ENCODE measurements at places on chromosomes 7 and 10. TPM values are rescaled to one million over a fixed set of nuclear protein-coding genes. Genes with fewer than 3 reads are reported as not detected.
A peak's percentile ranks its signal among the peaks of the same experiment; 100 is the strongest.

The EBF3 gene
- total RNA-seq = 7.1 TPM

The TAC1 gene
- total RNA-seq = not detected

The MYH16 gene
- not detected for total RNA-seq

- DNase-seq = no peak
These were observed 282.2 kb downstream of the AGMO start for GRCh38 chr7:15279640-15280039.

GRCh38 chr7:130273933-130274255 is 7.2 kb downstream of the CPA2 start:
- DNase-seq = no peak

DNA sequence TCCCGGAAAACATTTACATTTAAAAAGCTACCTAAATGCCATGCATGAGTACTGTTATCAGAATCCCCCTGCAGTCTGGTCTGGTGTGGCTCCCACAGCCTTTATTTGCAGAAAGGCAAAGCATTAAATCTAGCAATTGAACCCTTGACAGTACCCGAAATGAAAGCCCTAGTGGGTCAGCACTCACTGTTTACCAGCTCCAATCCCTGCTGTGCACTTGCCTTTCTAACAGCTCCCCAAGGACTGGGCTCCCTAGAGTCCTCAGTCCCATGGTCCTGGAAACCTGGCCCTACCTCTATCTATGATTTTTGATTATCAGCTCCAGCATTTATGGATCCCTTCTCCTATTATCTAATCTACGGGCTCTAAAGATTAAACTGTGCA is 1.9 kb upstream of the MACC1 start:
- DNase-seq = no peak

GRCh38 chr7:84393786-84394185 is 199.2 kb upstream of the SEMA3A start:
- DNase-seq = no peak

- no peak for DNase-seq
These were observed 1.9 kb upstream of the INMT start for GRCh38 chr7:30750010-30750409.

GRCh38 chr10:108039821-108040584 is 875.5 kb upstream of the SORCS1 start:
- DNase-seq = no peak

DNA sequence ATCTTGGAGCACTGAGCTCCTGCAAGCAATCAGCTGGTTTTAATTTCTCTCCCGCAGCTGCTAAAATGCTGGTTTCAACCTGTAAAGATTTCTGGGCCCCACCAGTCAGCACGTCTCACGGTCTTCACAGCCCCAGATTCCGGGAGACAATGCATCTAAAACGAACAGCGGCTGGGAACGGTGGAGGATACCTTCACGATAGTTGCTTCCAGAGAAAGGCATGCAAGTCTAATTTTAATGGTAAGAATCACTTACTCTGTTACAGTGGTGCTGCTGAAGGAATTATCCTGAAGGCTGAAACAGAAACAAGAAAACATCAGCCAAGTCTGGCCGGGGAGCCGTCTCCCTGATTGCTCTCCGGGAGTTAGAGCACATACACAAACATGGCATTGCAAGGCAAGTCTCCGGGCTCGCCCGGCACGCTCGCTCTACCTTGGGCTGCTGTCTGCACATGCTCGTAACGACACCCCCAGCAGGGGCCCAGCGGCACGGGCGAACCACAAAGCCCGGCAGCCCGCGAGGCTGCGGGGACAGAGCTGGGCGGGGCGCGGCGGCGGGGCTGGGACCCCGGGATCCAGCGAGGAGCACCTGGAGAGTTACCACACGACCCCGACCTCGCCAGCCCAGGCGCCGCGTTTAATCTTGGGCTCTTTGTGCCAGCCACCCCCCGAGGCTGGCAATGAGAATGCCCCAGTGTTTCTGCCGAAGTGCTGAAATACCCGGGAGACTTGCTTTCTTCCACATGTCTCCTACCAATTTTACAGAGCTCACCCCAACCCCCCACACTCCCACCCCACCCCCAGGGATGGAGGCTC is at the start of gene FAM13C:
TSS of gene FAM13C (minus strand) at position 406 of the 815 bp plus-strand sequence. CDS start at position 317, 89 bp downstream.
- DNase-seq = peak; percentile 78

DNA sequence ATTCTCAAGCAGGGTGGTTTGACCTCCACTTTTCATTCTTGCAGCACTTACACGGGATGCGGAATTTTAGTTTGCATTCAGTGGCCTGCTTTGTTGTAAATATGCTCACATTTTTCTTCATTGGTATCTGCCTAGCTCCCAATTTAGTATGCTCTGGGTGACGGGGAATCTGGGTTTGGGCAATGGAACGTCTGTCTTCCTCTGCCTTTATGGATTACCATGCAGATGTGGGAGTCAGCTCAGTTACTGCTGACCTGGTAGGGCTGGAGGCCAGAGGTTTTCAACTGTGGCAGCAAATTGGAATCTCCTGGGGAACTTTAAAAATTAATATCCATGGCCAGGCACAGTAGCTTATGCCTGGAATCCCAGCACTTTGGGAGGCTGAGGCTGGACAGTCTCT is 161.6 kb downstream of the CAMK1D start:
- no peak for DNase-seq

DNA sequence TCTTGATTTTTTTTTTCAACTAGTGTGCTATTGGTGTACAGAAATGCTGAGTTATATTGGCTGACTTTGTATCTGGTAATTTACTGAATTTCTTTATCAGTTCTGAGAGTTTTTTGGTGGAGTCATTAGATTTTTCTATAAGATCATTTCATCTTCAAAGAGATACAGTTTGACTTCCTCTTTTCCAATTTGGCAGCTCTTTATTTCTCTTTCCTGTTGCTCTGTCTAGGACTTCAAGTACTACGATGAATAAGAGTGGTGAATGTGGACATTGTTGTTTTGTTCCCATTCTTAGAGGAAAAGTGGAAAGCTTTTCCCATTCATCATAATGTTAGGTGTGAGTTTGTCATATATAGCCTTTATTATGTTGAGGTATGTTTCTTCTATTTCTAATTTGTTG is 50.2 kb downstream of the LOXL4 start:
- DNase-seq = no peak

GRCh38 chr10:69614130-69614529 is 15.9 kb upstream of the FAM241B start:
- no peak for DNase-seq
